ENCODE measurements at places on chromosomes 16 and 17. TPM values are rescaled to one million over a fixed set of nuclear protein-coding genes. Genes with fewer than 3 reads are reported as not detected.

Gene MPV17L
- total RNA-seq: 0.10 TPM

Gene KRTAP1-1
- not detected for total RNA-seq

Gene ABCA9
- total RNA-seq: 8.5 TPM

Gene TTYH2
- total RNA-seq: 2.1 TPM

Gene USP43
- total RNA-seq: 0.98 TPM
